ENCODE measurements at places on chromosomes 4 and X. TPM values are rescaled to one million over a fixed set of nuclear protein-coding genes. Genes with fewer than 3 reads are reported as not detected.

SPANXB1 gene
- not detected for polyA plus RNA-seq

ADAM29 gene
- polyA plus RNA-seq = 0.07 TPM

TCP11X2 gene
- 2.4 TPM for polyA plus RNA-seq

CNGA1 gene
- polyA plus RNA-seq = 4.7 TPM

GAB1 gene
- 62.9 TPM for polyA plus RNA-seq

TXK gene
- polyA plus RNA-seq = 3.7 TPM

UGT2B7 gene
- polyA plus RNA-seq = 74.6 TPM

MAGEA10 gene
- polyA plus RNA-seq = not detected

FAAH2 gene
- polyA plus RNA-seq = 15.2 TPM

GCNA gene
- polyA plus RNA-seq = 2.9 TPM

DACH2 gene
- polyA plus RNA-seq = 30.7 TPM

PNMA6F gene
- polyA plus RNA-seq = 0.15 TPM

CXCL5 gene
- polyA plus RNA-seq = 0.12 TPM

TAF1 gene
- polyA plus RNA-seq = 57.7 TPM

- no peak for DNase-seq
Measured at GRCh38 chr4:107452717-107453630, 267.1 kb downstream of the PAPSS1 start.

DNA sequence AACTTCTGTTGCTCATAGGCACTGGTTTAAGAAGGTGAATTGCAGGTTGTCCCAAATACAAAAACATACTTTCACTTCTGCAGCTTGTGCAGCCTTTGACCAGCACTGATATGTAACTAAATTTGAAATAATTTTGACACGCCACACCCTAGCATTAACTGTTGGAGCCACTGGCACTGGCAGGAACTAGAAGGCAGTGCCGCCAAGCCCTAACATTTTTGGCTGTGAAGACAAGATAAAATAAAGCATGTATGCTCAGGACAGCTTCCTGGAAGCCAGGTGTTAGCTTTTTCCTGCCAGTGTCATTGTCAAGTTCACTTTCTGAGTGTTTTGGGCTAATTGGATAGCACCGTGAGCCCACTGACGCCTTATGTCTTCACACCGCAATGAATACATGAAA is 65.3 kb upstream of the FBXW7 start:
- no peak for DNase-seq

- no peak for DNase-seq
Measured at GRCh38 chr4:54473798-54474197, 184.0 kb upstream of the KIT start.

DNA sequence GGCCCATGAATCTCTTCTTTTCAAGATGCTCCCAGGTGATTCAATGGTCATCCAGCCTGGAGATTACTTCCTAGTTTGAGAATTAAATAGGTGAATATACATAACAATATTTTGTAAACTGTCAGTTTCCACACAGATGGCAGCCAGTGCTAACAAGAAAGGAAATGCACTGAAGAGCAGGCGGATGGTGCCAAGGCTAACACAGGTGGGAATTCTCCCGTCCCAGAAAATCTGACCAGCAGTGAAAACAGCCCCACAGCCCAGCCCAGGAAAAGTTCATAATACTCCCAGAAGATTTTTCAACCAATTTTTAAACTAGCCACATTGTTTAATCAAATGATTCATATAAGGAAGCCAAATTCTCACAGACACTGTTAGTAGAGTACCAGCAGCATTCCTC is 387.2 kb upstream of the GATB start:
- no peak for DNase-seq

GRCh38 chr4:106034751-106035150 is 139.5 kb downstream of the NPNT start:
- DNase-seq = no peak

DNA sequence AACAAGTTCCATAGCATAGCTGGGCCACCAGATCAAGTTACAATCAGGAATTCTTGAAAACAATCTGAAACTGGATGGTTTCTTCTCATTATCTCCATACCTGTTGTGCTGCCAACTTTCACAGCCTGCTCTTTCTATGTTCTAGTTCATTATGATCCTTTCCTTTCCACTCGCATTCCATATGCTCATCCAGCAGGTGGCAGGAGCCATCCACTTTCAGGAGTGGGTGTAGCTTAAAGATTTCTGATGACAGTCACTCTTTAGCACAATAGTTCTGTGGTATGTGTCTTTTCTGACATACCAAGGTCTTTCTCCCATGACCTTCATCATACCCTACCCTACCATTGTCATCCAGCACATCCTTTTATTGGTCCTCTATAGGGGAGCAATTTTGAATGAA is 46.4 kb downstream of the PAGE2 start:
- DNase-seq = peak; percentile 48

- peak; percentile 70 for DNase-seq
Measured at GRCh38 chr4:85147481-85148076, 181.1 kb upstream of the WDFY3 start.

DNA sequence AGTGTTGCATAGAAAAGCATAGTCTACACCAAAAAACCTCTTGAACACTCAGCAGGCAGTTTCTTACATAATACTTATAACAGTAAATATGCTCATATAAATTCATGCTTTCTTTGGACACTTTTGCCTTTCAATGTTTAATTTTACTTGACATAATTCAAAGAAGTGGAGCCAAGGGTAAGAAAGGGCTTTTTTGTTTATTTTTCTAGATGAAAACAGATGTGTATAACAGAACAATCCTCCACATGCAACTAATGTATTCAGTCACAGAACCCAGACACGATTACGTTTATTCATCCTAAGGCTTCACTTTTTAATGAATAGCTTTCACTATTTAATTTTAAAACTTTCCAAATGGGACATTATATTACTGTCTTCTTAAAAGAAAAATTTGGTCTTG is 58.0 kb upstream of the PTPN13 start:
- peak; percentile 27 for DNase-seq

DNA sequence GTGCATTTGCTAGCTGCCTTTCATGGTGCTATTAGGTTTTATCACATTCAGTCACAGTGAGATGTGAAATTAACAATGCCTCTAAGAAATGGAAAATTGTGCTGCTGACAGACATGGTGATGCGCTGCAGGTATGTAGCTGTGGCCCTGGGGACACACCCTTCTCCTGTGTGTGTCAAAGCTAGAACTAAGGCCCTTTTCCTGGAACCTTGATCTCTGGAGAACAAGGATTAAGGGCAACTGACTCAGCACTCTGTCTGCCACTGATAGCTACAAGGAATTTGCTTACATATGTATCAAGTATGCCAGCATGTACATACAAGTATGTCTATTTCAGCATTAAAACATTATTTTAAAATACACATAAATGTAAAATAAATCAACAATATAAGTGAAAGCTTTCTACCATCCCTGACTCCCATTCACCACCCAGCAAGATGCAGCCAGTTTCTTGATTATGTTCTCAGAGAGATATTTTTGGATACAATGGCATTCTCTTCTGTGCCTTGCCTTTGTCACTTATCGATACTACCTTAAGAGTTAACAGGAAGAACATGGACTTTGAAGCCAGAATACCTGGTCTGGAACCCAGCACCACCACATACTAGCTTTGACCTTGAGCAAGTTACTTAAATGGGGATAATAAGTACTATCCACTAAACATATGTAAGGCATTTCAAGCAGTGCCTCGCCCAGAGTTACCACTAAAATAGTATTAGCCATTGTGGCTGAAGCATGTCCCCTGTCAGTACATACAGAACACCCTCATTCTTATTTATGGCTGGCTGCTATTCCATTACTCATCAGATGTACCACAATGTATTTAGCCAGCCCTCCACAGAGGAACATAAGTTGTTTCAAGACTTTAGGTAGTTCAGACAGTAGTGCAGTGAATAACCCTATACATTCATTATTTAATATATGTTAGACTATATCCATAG is 68.5 kb downstream of the NPNT start:
- no peak for DNase-seq

- DNase-seq = peak; percentile 28
Measured at GRCh38 chr4:169583563-169583962, 28.8 kb downstream of the NEK1 start.

DNA sequence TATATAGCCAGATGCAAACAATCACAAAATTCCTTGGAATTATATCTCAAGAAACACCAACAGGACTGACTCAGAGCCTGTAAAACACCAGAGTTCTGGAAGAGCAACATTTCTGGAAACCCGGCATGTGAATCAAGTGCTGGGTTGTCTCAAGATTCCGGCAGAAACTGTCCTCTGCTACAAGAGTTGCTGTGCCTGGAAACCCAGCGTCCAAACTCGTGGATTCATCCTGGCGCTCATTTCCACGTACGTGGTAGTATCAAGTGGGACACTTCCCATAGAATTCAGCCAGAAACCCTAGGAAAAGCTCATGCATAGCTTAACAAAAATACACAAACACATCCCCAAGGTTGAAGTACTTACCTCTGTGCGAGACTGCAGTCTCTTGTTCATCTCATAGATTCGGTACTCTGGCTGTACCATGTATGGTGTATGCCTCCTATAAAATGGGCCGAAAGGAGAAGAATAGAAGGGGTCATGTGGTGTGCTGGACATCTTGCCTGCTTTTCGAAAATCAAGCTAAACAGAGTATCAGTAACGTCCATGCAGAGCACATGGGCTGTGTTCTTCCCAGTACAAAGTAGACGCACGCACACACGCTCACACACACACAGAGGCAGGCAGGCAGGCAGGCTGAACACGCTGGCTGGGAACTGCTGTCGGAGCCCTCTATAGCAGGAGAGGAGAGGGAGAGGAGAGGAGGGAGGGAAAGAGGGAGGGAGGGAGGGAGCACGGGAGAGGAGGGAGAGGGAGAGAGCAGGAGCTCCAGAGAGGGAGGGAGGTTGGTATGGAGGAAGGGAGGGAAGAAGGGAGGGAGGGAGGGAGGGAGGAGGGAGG is at the start of gene LDB2:
Gene LDB2, minus strand, starts transcription at position 655 of the 837 bp plus-strand sequence.
- DNase-seq = peak; percentile 83

GRCh38 chrX:9257718-9258420 is 207.0 kb upstream of the TBL1X start:
- no peak for DNase-seq

- DNase-seq = no peak
Measured at GRCh38 chrX:143476751-143477150, 40.5 kb downstream of the SPANXN3 start.

DNA sequence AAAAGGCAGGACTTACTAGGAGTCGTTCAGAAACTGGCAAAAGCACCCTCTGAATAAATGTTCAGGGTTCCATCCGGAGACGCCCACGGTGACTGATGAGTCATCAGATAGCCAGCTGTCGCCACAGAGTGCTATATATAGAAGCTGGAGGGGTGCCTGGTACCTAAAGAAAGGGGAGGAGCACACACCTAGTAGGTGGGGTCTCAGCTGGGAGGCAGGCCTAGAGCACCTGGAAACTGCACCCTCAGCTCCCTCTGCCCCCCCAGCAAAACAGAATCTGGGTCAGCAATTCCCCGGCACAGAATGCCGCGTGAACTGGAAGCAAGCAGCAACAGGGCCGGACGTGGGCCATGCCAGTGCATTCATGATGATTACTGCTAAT is 242.0 kb downstream of the BCOR start:
- no peak for DNase-seq

DNA sequence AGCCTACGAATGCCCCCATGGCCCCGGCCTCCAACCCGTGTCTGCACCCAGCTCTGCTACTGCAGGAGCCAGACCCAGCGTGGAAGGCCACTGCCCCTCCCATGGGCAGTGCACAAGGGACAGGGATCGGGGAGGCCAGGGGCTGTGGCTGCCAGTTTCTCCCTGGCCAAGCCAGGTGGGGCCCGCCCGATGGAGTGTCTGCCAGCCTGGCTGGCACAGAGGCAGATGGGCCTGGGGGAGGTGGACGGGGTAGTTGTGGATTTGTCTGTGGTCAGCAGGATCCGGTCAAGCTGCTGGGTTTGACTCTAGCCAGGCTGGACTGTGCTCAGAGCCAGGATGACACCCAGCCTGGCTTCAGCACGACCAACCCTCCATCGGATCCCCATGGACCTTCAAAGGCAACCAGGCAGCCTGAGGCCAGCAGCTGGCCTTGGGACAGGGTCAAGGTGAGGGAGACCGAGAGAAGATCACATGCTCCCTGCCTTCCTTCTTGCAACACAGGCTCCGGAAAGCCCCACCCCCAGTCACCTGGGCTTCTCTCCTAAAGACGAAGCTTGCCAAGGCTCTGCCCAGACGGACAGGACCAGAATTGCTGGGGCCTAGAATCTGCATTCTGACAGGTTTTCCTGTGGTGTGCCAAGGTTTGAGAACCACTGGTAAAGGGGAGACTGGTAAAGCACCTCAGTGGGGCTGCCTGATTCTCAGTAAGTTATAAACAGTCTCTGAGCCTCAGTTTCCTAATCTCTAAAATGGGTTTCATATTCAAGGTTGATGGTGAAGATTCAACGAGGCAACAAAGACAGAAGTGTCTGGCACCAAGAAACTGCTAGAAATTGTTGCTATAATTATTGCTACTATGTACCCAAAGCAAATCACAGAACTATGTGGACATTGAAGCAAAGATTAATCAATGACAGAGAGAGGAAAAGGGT is 78.6 kb downstream of the PPP2R2C start:
- DNase-seq = no peak

DNA sequence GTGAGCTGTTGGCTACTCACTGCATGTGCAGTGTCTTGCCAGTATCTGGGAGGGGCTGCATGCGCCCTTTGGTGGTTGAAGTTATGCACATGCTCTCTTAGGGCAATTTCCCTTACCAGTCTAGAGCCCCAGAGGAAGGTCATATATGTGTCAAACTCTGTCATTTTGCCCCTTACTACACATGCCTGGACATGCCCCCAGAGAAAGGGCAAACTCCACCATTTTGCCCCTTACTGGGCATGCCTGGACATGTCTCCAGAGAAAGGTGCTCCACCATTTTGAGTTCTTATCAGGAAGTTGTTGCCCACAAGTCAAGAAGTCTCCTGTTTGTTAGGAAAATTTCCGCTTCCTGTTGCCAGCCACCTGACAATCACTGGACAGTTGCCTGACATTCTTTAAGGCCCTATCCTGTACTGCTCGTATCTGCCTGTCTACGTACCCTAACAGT is 56.4 kb upstream of the PLAC8 start:
- no peak for DNase-seq

- DNase-seq = no peak
Measured at GRCh38 chr4:7854216-7854615, 85.4 kb downstream of the AFAP1 start.

DNA sequence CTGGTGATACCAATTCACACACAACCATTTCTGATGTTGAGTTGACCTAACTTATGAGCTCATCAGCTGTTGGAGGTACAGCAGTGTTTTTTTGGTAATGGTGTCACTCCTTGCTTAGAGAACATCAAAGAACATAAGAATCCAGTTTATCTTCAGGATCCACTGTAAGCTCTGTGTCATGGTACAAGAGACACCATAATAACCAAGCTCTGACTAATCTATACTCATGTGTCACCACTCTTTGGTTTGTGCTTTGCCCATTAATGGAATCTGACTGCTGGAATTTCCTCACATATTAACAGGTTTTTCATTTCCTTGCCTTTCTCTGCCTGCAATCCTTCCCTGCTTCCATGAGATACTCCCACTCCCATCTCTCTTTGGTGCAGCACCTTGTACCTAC is 735.1 kb upstream of the LCORL start:
- no peak for DNase-seq

GRCh38 chr4:184294606-184295133 is 77.0 kb upstream of the ENPP6 start:
- no peak for DNase-seq

- DNase-seq = no peak
Measured at GRCh38 chr4:151267104-151267503, 9.9 kb upstream of the PRSS48 start.

GRCh38 chr4:184424993-184425758 is 49.2 kb downstream of the IRF2 start:
- DNase-seq = no peak

- peak; percentile 54 for DNase-seq
Measured at GRCh38 chr4:153143527-153144348, 60.5 kb upstream of the TRIM2 start.

All from left kidney (tissue), 8 donors.